ENCODE measurements at places on chromosomes 1 and 21.

DNA sequence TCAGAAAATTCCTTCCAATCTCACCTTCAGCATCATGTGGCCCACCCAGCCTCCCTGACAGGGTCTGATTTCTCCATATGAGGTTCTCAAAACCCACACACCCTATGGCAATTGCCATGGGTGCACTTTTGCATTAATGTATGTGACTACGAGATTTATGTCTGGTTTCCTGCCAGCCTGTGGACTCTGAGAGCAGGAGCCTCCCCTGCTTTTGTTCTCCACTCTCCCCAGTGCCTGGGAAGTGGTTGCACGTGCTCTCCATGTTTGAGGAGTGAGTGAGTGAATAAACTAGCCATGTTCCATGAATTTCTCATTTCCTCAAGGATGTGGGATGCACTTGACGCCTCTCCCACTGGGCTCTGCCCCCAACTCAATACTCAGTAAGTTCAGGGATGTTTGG is 91.2 kb downstream of the ACTL8 start:
- DNase-seq: no peak

- DNase-seq: no peak
These were observed 74.4 kb downstream of the AK4 start for GRCh38 chr1:65222340-65222940.

GRCh38 chr1:43541721-43542401 is 11.2 kb downstream of the PTPRF start:
- no peak for DNase-seq

DNA sequence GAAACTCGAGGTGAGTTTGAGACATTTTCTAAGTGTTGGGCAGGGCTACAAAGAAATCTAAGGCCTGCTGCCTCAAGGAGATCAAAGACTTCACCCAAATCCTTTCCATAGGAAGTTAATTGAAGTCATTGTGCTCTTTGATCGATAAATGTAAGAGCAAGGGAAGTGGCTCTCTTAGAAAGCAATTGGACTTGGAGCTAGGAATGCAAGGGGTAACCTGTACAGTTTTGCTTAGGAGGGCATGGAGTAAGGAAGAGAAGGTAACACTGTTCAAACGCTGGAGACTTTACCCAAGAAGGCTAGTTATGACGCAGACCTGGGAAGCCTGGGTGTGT is 418.0 kb upstream of the PROX1 start:
- no peak for DNase-seq

- DNase-seq: no peak
These were observed 35.5 kb downstream of the SH3GLB1 start for GRCh38 chr1:86739648-86740509.

GRCh38 chr1:234348964-234349363 is 24.3 kb upstream of the COA6 start:
- DNase-seq: no peak

DNA sequence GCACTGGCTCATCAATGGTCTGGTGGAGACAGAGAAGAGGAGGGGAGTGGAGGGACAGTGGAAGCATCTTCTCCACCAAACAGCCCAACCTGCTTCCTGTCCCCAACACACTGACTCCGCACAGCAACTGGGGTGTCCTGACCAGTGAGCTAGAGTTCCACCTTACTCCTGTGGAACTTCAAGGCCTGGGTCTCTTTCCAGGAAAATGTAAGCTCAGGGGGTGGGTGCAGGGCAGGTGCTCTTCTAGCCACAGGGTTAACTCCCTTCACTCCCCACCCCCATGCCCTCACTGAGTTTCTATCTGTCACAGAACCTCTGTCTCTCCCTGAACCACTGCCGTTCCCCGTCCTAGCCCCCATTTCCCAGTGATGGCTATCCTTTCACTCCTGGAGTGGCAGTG is 876 bp downstream of the MOB3C start:
- no peak for DNase-seq

DNA sequence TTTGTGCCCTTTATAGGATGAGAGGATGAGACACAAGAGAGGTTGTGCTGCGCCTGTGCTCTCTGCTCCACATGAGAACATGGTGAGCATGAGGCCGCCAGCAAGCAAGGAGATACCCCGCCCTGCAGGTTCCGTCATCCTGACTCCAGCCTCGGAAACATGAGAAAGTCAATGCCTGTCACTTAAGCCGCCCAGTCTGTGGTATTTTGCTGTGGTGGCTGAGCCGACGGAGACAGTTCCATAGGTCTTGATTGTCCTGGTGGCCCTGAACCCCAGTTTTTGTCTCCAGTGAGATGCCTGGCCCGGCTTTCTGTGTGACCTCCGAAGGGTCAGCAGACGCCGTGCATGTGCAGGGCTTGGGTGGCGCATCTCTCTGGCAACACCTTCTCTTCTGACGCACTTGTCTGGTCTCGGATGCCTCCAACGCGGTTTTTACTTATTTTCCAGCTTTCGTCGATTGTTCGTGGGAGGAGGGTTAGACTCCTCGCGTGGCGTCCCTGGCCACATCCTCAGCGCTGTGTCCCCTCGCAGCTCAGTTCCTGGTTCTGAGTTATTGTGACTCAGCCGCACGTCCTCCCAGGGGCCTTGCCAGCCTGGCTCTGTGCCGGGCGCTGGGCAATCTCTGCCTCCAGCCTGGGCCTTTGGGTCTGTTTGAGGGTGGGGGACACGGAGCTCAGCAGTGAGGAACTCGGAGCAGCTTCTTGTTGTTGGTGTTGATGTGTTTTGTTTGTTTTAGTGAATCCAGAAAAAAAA is 70.0 kb downstream of the FAAP20 start:
- DNase-seq: no peak

DNA sequence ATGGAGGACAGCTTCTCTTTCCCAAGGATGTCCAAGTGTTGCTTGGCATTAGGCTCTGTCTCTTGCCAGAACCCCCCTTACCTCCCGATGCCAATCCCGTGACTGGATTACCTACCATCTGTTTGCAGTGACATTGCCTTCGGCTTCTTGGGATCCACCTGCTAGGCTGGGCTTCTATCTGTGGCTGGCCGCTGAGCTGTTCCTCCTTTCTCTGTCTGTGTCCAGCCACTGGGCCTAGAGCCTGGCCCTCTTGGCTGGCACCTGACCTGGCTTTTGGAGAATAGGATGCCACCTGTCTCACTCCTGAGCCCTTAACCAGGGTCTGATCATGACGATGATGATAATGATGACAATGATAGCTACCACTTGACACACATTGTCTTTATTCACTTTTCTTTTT is 41.6 kb upstream of the STUM start:
- no peak for DNase-seq

DNA sequence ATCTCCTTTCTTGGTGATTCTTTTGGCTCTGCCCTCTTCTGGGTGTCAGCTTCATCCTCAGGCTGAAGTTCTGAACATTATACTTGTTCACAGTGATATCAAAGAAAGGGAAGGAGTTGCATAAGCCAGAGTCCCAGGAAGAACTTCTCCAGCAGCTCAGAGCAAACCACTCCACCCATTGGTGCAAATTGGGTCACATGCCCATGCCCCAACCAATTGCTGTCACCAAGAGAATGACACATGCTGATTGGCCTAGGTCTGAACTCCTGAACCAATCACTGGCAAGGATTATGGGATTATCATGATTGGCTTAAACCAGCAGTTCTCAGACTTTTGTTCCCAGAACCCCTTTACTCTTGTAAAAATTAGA is 256.5 kb upstream of the TMEM51 start:
- DNase-seq: no peak

GRCh38 chr1:98870959-98871903 is 133.4 kb downstream of the PLPPR5 start:
- no peak for DNase-seq

DNA sequence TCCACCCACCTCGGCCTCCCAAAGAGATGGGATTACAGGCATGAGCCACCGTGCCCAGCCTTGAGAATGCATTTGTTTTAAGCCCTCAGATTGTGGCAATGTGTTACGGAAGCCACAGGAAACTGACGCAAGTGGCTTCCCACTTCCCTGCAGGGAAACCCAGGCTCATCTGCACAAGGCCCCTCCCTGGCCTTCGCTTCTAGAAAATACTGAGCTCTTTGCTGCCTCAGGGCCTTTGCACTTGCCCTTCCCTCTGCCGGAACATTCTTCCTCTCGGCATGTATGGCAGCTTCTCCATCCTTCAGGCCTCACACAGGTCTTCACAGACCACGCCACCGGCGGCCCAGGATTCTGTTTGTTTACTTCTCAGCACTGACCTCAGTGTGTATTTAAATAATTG is 137.0 kb upstream of the TMEM51 start:
- no peak for DNase-seq

GRCh38 chr1:244388961-244389360 is 62.7 kb downstream of the ADSS2 start:
- DNase-seq: no peak

- no peak for DNase-seq
These were observed 46.1 kb downstream of the CHAF1B start for GRCh38 chr21:36431252-36431651.

DNA sequence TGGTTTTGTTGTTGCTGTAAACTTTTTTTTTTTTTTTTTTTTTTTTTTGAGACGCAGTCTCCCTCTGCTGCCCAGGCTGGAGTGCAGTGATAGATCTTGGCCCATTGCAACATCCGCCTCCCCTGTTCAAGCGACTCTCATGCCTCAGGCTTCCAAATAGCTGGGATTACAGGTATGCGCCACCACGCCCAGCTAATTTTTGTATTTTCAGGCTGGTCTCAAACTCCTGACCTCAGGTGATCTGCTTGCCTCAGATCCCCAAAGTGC is 78.9 kb upstream of the SLC45A1 start:
- no peak for DNase-seq

- DNase-seq: no peak
These were observed 11.0 kb upstream of the DENND1B start for GRCh38 chr1:197786280-197786679.

GRCh38 chr1:230860617-230861384 is 7.5 kb downstream of the C1orf198 start:
- no peak for DNase-seq

GRCh38 chr1:51734896-51735745 is 118.2 kb downstream of the OSBPL9 start:
- DNase-seq: no peak

GRCh38 chr1:76666499-76666898 is 200.8 kb upstream of the ST6GALNAC5 start:
- DNase-seq: no peak

- DNase-seq: no peak
These were observed 9.8 kb upstream of the IPO9 start for GRCh38 chr1:201818971-201819750.

DNA sequence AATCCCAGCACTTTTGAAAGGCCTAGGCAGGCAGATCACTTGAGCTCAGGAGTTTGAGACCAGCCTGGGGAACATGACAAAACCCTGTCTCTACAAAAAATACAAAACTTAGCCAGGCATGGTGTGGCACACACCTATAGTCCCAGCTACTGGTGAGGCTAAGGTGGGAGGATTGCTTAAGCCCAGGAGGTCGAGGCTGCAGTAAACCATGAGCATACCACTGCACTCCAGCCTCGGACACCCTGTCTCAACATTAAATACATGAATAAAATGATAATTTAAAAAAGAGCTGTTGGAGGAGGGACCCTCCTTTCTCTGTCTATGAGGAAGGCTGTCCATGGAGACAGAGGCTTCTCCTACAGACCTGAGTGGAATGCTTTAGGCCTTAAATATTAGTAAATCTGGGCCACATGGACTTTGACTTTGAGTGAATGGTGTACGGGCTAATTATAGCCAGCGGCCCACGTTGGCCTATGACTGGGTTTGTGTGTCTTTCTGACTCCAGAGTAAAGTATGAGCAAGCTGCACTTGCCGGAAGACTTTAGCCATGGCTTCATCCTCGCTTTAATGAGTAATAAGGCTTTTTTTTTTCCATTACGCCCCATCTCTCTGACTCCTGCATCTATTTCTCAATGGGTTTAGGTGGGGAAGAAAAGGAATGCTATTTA is 21.3 kb downstream of the RAB3B start:
- peak; percentile 80 for DNase-seq

GRCh38 chr1:228161866-228162265 is 3.7 kb upstream of the IBA57 start:
- no peak for DNase-seq

- no peak for DNase-seq
These were observed 602 bp upstream of the RIMKLA start for GRCh38 chr1:42379794-42380585.

GRCh38 chr1:67094191-67094590 is 40.2 kb upstream of the SLC35D1 start:
- no peak for DNase-seq

DNA sequence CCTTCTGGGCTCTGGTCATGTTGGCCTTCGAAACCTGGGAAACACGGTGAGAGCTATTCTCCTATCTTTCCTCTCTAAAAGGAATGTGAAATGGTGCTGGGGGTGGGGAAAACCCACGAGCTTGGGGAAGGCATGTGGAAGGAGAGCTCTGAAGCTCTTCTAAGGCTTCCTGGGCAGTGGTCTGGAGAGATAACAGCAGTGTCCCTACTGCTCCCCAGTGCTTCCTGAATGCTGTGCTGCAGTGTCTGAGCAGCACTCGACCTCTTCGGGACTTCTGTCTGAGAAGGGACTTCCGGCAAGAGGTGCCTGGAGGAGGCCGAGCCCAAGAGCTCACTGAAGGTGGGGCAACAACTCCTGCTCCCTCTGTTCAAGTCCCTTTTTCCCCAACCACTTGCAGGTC is 2.8 kb downstream of the USP21 start:
- DNase-seq: no peak

- DNase-seq: no peak
These were observed 36.6 kb downstream of the RABIF start for GRCh38 chr1:202852163-202852904.

Data from AG04449 (cell line).